NCI-H2081 treated with DMSO at 0.1 percent for 48 hours (cell line): ENCODE measurements at places on chromosomes 6 and 20.

DNA sequence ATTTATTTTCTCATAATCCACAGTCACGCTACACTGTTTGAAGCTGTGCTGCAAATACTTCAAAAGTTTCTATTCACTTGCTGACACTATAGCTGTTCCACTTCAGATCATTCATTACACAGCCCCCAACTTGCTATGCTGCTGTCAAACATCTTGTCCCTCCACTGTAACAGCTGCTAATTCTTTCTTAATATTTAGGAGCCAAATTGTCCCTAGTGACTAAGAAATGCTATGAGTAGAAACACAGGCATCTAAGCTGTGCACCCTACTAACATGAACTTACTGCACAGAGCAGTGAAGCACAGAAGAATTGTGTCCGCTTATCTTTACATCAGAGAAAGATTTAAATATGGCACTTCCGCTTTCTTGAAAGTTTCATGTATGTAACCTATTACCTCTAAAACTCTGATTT lies 91.3 kb downstream of the PDE10A start:
- DNase-seq, result no peak

DNA sequence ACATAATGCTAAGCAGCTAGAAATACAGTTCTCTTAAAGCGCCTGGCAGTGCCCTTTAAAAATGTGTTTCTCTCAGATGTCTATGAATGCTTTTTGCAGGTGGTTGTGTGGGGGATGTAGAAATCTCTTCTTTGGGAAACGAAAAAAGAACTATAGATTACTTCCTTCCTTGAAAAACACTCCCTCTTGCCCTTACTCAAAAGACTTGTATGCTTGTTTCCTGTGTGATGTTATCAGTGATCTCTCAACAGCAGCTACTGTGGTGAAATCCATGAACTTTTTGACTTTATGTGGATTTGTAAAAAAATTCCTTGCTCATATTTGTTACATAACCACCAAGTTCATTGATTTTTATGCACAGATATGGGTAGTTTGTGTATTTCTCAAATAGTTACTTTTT lies 916.5 kb downstream of the QKI start:
- DNase-seq, result no peak

DNA sequence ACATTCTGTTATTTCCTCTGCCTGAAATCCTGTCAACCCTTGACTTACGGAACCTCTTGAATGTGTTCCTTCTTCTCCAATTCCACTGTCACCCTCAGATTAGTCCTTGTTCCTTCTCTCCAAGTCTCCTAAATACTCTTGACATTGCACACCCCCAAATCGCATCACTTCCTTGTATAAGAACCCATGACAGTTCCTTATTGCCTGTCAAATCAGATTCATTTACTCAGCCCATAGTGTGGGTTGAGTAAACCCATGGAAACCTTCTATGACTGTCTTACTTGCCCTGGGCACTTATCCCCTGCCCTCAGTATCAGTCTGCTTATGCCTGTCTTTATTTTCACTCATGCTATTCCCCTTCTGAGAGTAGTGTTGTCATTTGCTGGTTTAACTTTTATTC lies 40.5 kb downstream of the ARMC2 start:
- DNase-seq, result no peak

- DNase-seq, result no peak
Measured at GRCh38 chr6:31574106-31575061, 981 bp upstream of the TNF start.

GRCh38 chr6:170150590-170150945 lies 140.3 kb downstream of the DLL1 start:
- DNase-seq, result no peak

- no peak for DNase-seq
Measured at GRCh38 chr6:36273067-36273466, 3.2 kb downstream of the PNPLA1 start.

DNA sequence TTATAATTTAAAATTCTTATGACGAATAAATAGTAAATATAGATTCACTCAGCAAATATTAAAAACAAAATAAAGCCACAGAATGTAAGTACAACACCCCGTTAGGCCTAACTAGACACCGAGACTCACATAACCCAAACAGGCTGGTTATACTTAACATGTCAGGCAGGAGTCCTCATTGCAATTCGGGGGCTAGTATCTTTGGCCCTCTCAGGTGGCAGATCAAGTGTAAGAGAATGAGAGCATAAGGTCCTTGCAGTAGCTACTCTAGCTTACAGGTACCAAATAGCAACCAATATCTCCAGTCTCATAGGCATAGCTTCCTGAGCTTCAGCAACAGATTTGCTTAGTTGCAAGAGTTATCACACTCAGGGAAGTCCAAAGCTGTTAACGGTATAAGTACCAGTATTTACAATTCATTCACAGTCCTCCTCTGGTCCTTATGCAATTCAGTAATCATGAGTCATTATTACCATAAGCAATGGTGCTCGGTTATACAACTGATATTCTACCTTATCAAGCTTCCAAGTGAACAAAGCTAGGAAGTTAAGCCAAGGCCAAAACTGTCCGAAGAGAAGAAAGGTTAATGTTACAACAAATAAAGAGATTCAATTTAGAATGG lies 20.1 kb downstream of the REV3L start:
- DNase-seq, result no peak

GRCh38 chr6:72440611-72441010 lies 181.3 kb upstream of the KCNQ5 start:
- DNase-seq, result no peak

- no peak for DNase-seq
Measured at GRCh38 chr6:125097186-125097585, 56.4 kb upstream of the TPD52L1 start.

DNA sequence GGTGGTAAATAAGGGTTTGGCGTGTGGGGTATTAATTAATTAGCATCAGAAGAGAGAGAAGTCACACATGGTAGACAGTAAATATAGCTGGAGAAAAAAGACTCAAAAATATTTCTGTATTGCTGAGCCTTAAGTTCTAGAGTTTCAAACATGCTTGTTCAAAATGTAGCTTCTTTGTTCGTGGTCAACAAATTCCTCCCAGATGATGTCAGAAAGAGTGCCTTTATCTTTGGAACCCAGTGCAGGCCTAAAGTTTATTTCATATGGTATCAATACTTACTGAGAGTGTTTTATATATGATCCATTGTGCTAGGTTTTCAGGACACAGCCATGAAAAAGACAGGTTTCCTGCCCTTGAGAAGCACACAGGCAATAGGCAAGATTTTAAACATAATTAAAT lies 18.3 kb downstream of the MARCKS start:
- no peak for DNase-seq

GRCh38 chr6:108672641-108673040 lies 111.9 kb downstream of the FOXO3 start:
- no peak for DNase-seq

DNA sequence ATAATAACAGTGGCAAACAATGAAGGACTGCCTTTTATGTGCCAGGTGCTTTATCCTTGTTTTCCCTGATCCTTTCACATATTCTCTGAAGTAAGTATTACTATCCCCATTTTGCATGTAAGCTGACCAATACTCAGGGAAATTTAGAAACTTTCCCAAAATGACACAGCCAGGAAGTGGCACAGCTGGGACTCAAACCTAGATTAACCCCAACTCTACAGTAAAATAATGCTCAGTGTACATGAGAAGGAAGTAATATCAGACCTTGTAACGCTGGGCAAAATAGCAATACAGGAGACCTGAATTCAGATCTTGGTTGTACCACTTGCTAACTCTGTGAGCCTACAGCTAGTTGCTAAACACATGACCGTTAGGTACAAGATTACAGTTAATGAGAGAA lies 26.8 kb upstream of the NRSN1 start:
- DNase-seq, result no peak

GRCh38 chr20:36313476-36313875 lies 7.3 kb downstream of the DLGAP4 start:
- no peak for DNase-seq

DNA sequence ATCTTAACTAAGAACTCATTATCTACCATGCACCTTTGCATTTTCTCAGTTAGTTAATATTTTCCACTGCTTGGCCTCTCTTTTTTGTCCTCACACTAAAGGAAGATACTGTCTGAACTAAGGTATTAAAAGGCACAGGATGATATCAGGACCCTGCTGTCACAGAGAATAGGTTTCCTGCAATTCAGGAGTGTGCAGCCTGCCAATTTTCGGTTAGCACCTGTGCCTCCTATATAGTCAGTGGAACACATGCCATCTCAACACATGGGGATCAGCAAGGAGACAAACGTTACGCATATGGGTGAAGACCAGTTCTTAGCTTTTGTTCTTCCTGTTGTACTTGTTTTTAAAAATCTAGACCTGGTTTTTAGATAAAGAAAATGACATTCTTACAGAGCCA lies 71.0 kb downstream of the FUT9 start:
- peak; percentile 81 for DNase-seq

DNA sequence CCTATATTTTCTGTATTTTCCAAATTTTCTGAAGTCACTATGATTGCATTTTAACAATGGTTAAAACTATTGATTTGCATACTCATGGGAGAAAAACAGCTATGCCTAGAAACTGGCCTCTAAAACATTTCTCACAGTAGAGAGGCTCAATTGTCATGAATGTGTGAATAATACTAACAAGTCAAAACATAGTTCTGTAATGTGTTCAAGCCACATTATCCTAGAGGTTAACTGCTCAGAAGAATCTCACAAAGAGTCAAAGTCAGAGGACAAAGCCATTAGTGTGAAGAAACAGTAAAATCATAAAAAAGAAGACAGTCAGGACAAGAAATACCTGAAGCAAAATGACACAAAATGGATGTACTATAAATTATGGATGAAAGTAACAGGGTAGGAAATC lies 12.5 kb upstream of the ALDH8A1 start:
- DNase-seq, result no peak

DNA sequence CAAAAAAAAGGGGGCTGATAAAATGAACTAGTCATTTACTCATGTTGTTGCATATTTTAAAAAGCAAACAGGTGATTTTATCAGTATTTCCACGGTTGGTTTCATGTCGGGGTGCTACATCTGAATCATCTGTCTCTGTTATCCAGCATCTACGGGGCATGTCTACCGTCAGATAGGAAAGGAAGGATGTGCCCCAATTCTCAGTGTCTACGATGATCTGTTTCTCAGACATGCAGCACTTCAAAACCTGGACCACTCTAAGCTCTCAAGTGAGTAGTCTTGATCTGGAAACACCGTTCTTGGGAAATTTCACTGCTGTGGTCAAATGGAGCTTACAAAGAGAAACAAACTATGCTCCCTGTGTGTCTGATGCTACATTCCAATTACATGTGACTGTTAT lies 240.3 kb upstream of the TAB2 start:
- DNase-seq, result no peak

DNA sequence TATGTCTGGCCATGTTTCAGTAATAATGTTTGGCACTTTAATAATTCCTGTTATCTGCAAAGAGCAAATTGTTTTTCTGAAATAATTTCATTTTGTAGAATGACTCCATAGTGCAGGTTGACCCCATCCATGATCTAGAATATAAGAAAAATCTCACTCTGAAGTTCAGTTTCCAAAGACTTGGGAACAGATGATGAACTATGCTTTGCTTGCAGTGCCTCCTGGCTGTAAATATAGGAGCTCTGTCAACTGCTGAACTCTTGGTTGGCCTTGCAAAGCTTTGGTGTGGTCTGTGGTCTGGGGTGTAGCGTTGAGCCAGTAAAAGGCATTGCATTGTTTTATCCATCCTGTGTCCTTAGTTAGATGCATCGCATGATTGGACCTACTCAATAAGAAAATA lies 104.0 kb downstream of the PLCB4 start:
- no peak for DNase-seq

GRCh38 chr20:48214601-48215000 lies 429.3 kb upstream of the SULF2 start:
- no peak for DNase-seq

GRCh38 chr6:7271205-7271534 lies 41.8 kb downstream of the SSR1 start:
- no peak for DNase-seq

DNA sequence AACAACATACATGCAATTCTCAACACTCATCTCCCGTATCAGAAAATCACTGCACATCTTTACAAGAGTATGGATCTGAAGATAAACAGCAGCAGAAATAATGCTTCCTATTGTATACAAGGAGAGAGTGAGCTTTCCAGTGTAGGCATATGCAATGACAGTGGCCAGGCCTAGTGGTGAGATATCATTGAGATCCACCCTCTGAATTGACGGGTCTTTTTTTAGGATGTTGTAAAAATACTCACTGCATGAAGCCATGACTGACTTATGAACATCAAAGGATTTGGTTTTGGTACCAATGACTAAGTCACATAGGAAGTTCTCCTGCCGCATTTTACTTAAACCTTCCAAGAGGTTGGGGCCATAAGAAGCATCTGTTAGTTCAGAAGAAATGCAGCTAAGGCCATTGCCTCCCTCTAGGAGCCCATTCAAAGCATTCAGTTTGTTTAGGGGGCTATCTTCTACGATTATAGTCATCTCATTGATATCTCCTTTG lies 10.8 kb downstream of the KLHL31 start:
- no peak for DNase-seq

- no peak for DNase-seq
Measured at GRCh38 chr6:46062312-46062711, 46.7 kb upstream of the CLIC5 start.

DNA sequence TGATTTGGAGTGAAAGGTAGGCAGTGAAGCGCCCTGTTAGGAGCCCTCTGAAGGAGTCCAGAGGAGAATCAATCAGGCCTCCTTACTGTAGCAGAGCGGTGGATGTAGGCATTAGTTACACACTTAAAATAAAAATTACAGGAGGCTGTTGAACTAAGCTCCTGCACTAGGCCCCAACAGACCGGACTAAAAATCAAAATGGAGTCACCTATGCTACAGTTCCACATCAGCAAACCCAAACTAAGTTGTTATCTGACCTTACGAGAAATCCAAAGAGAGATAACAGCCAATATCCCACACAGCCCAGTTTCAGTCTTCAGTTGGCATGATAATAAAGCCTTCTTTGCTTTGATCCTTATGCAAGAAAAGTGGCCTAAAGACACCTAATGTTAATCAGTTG lies 26.8 kb downstream of the SGK1 start:
- no peak for DNase-seq

DNA sequence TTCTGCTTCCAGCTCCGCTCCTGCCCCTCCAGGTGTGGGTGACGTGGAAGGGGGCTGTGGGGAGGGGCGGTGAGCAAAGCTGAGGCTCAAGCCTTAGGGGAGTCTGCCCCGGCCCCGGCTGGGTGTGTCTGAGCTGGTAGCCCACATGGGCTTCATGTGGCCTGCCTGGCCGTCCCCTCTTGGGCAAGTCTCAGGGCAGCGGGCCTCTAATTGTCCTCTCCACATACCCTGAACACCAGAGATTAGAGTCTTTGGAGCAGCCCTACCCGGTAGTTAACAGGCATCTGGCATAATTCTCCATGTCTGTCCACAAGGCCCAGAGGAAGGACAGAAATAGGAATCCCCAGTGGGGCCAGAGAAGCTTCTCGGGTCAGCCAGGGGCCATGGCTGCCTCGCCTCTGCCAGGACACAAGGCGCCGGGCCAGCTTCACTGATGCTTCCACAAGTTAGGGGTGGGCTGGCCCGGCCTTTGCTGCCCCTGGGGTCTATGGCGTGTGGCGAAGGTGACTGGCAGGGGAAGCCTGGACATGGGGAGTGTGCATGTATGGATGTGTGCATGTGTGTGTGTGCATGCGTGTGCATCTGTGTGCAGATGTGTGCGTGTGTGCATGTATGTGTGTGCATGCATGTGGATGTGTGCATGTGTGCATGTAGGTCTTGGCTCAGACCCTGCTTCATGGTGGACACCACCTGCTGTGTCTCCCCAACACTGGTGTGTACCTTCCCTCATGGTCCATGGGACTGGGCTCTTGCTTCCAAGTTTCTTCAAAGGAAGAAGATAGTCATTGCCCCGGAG lies 24.0 kb downstream of the FRMD1 start:
- no peak for DNase-seq
